ENCODE measurements at places on chromosomes 4 and X.

DNA sequence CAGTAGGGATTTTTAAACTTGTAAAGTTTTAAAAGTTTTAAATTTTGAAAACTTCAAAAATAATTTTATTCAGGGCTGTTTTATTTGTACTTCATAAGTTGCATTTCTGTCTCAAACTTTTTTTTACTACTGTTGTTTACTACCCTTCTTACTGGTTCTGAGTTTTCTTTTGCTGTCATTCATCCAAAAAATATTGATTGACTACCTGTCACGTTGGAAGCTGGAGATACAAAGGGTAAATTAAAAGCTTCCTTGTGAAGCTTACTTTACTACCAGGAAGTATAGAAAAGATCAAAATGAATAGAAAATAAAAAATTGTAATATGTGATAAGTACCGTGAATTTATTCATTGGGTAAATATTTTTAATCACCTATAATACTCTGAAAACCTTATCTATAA lies 49.4 kb upstream of the MCUB start:
- DNase-seq: no peak

DNA sequence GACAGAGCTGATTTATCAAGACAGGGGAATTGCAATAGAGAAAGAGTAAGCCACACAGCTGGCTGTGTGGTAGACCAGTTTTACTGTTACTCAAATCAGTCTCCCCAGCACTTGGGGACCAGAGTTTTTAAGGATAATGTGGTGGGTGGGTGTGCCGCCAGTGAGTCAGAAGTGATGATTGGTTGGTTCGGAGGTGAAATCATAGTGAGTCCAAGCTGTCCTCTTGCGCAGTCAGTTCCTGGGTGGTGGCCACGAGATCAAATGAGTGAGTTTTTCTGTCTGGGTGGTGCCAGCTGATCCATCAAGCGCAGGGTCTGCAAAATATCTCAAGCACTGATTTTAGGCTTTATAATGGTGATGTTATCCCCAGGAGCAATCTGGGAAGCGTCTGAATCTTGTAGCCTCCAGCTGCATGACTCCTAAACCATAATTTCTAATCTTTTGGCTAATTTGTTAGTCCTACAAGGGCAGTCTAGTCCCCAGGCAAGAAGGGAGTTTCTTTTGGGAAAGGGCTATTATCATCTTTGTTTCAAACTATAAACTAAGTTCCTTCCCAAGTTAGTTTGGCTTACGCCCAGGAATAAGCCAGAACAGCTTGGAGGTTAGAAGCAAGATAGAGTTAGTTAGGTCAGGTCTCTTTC lies 44.0 kb upstream of the PPP1R2C start:
- no peak for DNase-seq

- DNase-seq: no peak
These were observed 154.1 kb upstream of the FAM241A start for GRCh38 chr4:111991163-111991562.

- DNase-seq: peak; percentile 63
These were observed 309.9 kb downstream of the DHX15 start for GRCh38 chr4:24274381-24274941.

DNA sequence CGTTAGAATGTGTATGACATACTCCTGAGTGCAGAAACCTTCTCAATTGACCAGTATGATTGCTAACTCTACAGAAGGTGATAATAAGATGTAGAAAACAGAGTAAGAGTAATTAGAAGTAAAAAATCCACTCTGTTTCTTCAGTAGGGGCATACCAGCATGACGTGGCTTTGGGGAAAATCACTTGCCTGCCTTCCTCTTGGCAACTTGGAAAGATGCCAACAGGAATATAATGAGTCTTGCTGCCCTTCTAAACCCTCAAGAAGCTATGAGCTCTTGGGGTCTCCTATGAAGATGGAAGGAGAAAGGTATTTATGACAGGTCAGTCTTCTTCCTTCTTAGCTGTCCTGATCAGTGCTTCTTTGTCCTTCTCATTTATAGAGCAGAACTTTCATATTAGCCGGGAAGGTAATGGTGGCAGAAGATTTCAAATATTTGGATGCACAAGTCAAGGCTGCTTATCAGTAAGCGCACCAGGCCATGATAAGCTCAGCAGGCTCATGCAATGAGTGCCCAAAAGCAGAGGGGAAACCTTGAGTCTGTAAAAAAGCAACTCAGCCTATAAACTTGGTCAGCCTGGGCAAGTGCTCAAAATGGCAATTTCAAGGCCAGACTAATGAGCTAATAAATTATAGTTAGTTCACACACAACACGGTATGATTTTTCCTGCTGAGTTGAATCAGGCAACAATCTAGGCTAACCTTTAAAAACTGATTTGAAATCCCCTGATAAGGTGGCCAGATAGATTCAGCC lies 69.7 kb upstream of the PPARGC1A start:
- no peak for DNase-seq

DNA sequence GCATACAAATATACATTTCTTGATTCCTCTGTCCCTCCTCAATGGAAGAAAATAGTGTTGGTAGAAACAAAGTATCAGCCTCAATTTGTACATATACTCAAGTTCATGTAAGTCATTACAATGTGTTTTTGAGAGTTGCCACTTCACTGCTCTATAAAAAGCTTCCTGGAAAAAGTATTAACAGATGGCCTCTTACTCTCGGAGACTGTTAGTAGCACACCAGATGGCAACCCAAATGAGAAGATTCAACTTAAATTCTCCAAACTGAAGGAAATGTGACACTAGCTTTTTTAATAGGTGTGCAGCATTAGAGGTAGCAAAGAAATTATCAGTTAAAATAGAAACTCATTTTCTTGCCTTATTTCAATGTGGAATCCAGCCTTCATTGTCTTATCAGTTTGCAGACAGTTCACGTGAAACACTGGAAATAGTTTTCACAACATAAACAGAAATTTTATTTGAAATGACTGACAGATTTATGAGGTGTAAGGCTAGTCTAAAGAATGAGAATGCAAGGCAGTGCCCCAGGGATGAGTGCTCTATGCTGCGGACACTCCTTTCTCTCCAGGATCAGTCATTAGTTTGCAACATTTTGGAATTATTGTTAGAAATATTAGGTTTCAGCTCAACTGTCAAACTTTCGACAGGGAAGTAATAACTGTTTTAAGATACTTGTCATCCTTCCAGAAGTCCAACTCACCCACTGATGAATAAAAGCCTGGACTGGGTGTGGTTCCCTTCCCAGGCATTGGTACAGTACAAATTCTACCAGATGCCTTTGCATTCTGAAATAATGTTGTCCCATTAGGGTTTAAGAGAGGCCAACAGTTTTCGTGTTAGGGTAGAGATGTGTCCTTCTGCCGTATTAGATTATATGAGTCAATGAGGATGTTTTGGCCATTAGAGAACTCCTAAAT lies 50.9 kb downstream of the IDS start:
- no peak for DNase-seq

DNA sequence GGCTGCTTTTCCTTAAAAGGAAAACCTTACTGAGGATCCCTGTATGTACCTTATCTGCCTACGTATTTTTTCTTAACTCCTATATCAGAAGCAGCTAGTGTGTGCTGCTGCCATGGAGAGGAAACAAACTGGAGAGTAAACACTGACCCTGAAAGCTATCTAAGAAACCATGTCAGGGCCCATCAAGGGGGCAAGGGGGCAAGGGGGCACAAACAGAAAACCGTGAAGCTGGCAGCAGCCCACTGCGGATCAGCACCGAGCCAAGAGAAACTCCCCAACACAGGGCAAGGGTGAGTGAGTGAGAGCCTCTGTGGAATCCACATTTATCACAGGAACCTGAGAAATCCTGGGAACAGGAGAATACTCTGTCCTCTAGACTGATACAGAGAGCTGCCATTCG lies 1204.2 kb downstream of the PCDH18 start:
- no peak for DNase-seq

DNA sequence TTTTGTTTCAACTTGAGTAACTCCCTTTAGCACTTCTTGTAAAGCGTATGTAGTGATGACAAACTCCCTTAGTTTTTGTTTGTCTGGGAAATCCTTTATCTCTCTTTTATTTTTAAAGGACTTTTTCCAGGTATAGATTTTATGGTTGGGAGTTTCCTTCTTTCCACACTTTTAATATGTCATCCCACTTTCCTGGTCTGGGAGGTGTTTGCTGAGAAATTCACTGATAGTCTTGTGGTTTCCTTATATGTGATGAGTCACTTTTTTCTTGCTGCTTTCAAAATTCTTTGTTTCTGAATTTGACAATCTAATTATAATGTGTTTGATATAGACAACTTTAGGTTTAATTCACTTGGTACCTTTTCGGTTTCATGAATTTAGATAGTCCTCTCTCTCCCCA lies 353.9 kb downstream of the GPAT3 start:
- no peak for DNase-seq

DNA sequence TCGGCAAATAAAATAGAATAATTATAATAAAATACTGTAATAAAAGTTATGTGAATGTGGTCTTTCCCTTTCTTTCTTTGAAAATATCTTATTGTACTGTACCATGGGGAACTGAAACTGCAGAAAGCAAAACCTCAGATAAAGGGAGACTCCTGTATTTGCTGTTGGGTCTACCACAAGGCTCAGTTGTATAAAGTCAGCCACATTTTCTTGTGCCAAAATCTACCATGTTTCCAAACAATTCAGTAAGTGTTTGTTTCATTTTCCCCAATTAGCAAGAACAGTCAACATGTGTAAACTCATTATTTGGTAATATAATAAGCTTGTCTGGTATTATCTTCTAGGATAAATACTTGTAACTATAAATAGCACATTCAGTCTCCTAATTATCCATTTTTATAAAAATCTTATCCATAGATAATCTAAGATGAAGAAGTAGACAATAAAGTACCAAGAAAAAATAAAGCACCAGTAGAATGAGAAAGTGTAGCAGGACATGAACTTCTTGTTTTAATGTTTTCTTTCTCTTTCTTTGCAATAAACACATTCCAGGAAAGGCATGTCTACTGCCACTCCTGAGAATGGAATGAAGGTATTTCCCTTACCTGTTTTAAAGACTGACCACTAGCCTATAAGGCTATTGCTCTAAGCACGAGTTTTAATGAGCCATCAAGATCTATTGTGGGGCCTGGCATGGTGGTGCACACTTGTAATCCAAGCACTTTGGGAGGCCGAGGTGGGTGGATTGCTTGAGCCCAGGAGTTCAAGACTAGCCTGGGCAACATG lies 15.0 kb upstream of the OTUD4 start:
- DNase-seq: no peak

DNA sequence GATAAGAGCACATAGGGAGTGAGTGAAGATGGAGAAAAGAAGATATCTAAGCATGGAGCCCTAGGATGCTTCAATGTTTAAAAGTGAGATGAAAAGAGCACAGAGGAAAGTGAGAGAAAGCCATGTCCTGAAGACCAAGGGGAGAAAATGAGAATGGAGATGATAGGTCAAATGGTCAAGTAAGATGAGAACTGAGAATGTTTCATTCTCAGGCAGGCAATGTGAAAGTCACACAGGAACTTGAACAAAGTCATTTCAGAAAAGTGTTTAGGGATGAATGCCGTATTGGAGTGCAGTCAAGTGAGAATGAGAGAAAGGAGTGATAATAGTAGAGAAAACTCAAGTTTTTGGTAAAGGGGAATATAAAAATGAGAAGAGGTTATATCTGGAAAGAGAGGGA lies 148.7 kb upstream of the PTCHD1 start:
- no peak for DNase-seq

DNA sequence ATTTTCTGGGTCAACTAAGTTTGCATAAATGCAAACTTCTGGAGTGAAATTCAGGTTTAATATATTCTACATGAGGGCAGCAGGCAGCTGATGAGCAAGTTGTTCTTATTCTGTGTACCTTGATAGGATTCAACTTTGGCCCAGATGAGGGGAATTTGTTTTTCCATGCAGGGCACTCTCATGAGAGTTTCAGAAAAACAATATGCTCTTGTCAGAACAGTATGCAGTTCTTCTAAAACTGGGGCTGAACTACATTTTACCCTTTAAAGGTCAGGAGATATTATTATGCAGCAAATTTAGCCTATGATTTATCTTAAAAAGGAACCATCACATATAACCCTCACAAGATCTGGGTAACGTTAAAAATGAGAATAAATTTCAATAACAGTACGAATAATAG lies 19.2 kb downstream of the GPRIN3 start:
- DNase-seq: no peak

Data from skeletal muscle cell (primary cell).